ENCODE measurements at places on chromosomes 16 and 17. TPM values are rescaled to one million over a fixed set of nuclear protein-coding genes. Genes with fewer than 3 reads are reported as not detected.

GRCh38 chr16:54817432-54817831 lies 113.2 kb upstream of the IRX5 start:
- peaks cover 5% of the 10 kb centered on the region for H3K4me1 ChIP-seq
- no peaks in the 10 kb centered on the region for H3K36me3 ChIP-seq
- no peak overlapping the region for H3K27ac ChIP-seq
- DNase-seq: no peak

GRCh38 chr16:9296271-9296590 lies 204.8 kb downstream of the HAPSTR1 start:
- H3K27ac ChIP-seq: no peak overlapping the region
- H3K4me1 ChIP-seq: no peaks in the 10 kb centered on the region
- H3K36me3 ChIP-seq: no peaks in the 10 kb centered on the region
- DNase-seq: no peak

GRCh38 chr16:9462984-9463383 lies 371.5 kb downstream of the HAPSTR1 start:
- H3K27ac ChIP-seq: no peak overlapping the region
- DNase-seq: no peak
- no peak overlapping the region for H3K4me3 ChIP-seq
- peaks cover 10% of the 10 kb centered on the region for H3K27me3 ChIP-seq
- H3K4me1 ChIP-seq: no peaks in the 10 kb centered on the region
- H3K36me3 ChIP-seq: no peaks in the 10 kb centered on the region

- H3K36me3 ChIP-seq: peaks cover 12% of the 10 kb centered on the region
- H3K4me1 ChIP-seq: peaks cover 20% of the 10 kb centered on the region
- no peak overlapping the region for H3K4me3 ChIP-seq
- no peak overlapping the region for H3K27ac ChIP-seq
- no peak for DNase-seq
These were observed 30.6 kb downstream of the MAP2K6 start for GRCh38 chr17:69445132-69445531.

- H3K36me3 ChIP-seq: no peaks in the 10 kb centered on the region
- no peaks in the 10 kb centered on the region for H3K27me3 ChIP-seq
- H3K27ac ChIP-seq: no peak overlapping the region
These were observed 418.0 kb upstream of the PSMD7 start for GRCh38 chr16:73878611-73879010.

Gene MPV17L
- 4.9 TPM for total RNA-seq

Gene RASD1
- 8.3 TPM for total RNA-seq
